Stimulated activated CD4-positive, alpha-beta T cell treated with anti-CD3 and anti-CD28 coated beads, Interleukin-12 subunit alpha, Interleukin-12 subunit beta, amount 100 ng/mL, for 24 hours (primary cell): ENCODE measurements at places on chromosomes 12 and 14.
A peak's percentile ranks its signal among the peaks of the same experiment; 100 is the strongest.

GRCh38 chr12:120357104-120357503 is 11.9 kb downstream of the MSI1 start:
- DNase-seq, result no peak

DNA sequence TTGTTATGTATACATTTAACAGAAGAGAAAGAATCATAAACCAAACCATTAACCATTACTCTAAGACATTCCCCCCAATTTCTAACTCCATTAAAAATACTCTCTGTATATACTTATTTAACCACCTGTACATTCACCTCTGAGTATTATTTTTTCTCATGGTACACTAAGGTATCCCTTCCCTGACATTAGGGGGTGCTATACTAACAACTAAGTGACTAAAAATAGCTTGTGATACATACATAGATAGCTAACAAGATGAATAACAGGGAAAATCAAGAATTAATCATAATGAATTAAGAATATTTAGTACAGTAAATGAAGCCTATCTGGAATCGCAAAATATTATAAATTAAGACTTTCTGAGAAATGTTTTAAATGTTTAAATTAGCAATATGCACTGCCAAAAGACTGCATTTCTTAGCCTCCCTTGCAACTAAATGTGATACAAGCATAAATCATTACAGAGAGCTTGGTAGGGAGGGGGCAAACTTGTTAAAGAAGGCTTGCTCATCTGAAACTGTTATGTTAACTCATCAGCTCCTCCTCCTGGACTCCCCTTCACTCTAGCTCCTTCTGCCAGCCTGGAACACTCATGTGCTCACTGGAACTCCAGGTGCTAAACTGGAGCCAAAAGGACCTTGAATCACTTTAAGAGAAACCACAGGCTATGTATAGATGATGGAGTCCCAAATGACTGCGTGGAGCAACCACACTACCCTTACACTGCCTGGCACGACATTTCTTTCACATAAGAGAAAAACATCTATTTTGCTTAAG is 14.9 kb downstream of the C2CD5 start:
- DNase-seq, result no peak

DNA sequence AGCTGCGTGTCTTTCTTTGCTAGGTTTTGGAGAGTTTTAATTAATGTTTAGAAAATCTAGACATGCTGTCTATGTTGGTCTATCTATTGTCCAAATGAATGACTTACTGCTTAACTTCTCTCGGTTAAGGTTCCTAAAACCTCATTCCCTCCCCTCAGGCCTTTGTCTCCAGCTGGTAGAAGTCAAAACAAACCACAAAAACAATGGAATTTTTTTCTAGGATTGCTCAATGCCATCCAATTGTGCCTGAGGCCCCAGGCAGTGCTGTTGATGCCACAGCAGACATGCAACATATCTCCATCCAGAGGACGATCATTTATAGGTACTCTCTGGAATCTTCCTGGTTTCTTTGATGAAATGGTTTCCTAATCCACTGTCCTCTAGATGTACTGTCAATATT is 448.2 kb upstream of the TBX3 start:
- no peak for DNase-seq

- DNase-seq, result peak; percentile 73
Measured at GRCh38 chr14:61472801-61473376, 151.5 kb downstream of the PRKCH start.
